Omental fat pad (tissue), 4 donors: ENCODE measurements at places on chromosomes 7 and 10. TPM values are rescaled to one million over a fixed set of nuclear protein-coding genes. Genes with fewer than 3 reads are reported as not detected.

- DNase-seq = peak; percentile 63
Observed at GRCh38 chr10:79221110-79222051, 125.9 kb upstream of the PPIF start.

GRCh38 chr10:90032519-90032918 is 331.1 kb downstream of the KIF20B start:
- DNase-seq = no peak

DNA sequence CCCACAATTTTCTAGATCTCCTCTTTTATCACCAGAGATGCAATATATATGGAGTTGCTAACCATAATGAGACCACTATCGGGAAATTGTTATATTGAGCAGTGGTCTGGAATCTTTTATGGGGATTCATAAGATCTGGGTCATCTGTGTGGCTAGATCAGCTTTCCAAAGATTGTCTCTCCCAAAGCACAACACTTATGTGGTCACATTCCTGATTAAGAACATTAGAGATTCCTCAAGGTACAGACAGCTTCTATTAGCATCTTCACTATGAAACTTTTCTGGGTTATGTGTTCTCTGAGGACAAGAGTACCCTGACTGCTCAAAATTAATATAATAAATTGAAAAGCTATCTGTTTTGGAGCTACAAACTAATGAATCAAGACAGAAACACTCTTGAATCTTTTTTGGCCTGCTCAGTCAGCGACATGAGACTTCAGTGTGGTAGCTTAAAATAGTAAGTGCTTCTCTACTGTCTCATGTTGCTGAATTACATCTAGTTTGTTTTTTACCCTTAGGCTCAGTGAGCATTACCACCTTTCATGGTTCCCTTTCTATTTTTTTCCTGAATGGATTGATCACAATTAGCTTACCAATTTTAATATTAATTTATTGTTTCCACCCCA is 42.6 kb upstream of the STRIP2 start:
- DNase-seq = no peak

DNA sequence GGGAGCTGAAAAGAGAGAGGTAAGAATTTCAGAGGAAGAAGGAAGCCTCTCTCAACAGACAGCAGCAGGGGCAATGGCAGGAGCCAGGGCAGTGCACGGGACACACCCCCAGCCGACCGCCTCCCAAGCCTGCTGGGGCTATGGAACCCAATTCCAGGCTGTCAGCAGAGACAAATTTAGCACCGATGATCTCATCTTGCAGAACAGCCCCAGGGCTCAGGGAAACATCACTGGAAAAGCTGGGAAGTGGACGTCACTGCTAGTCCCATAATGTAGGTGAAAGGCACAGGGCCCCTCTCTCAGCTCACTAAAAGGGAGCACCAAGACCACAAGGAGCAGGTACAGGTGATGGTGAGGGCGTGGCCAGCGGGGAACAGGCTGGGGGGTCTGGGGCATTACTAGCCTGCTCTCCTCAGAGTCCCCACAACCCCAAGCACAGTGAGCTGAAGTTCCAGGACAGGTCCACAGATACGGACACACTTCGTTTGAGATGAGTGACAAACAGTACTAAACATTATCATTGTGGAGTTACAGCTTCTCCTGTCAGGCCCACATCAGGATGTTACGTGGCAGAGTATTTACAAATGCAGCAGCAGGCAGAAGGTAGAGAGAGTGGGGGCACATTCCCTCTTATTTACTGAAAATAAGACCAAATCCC is 103.7 kb downstream of the PLXNA4 start:
- no peak for DNase-seq

SPDYE1 gene
- total RNA-seq = not detected

FAM180A gene
- total RNA-seq = 3.6 TPM

DNA sequence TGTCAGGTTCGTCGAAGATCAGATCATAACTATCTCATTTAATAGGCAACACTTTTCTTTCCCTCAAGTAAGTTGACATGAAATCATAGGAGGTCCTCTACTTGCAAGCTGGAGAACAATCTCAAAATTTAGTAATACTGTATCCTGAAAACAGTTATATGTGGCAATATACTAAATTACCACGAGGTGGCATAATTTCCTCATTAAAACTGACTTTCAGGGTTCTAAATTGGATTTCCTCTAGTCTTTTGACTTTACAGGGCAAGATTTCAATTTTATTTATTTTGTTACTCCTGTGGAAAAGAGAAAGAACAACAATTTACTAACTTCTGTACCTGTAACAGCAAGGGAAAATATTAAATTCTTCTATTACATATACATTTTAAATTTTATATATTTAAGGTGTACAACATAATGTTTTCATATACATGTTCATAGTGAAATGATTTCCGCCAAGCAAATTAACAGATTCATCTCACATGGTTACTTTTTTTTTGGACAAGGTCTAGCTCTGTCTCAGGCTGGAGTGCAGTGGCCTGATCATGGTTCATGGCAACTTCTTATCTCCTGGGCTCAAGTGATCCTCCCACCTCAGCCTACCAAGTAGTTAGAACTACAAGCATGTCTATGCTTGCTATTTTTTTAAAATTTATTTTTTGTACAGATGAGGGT is 53.4 kb upstream of the CYP2C18 start:
- no peak for DNase-seq

- no peak for DNase-seq
Observed at GRCh38 chr10:70935631-70936030, 47.3 kb upstream of the PCBD1 start.

- DNase-seq = no peak
Observed at GRCh38 chr7:112414855-112415490, 35.3 kb upstream of the IFRD1 start.

- no peak for DNase-seq
Observed at GRCh38 chr7:8613191-8613590, 179.8 kb downstream of the NXPH1 start.

GRCh38 chr10:107442035-107442505 is 277.6 kb upstream of the SORCS1 start:
- DNase-seq = no peak

ASZ1 gene
- total RNA-seq = not detected

GRCh38 chr7:24877790-24878311 is 102.1 kb downstream of the OSBPL3 start:
- DNase-seq = no peak

DNA sequence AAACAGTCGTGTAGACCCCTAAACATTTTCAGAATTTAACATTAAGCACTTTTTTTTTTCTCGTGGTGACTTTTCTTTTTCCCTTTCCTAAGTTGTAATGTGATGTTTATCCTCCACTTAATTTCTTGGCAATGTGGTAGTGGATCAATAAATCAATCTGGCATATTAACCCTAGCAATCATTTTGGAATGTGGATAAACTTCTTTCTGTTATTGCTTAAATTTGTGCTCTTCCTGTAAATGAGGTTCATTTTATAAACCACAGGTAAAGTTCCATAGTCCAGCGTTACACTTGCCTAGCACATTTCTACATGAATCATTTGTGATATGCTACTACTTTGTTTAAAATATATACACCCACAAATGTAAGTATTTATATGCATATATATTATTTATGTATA is 247.4 kb upstream of the ETV1 start:
- no peak for DNase-seq

GRCh38 chr7:17991866-17992648 is 35.6 kb downstream of the PRPS1L1 start:
- no peak for DNase-seq

OR2A42 gene
- not detected for total RNA-seq

DNA sequence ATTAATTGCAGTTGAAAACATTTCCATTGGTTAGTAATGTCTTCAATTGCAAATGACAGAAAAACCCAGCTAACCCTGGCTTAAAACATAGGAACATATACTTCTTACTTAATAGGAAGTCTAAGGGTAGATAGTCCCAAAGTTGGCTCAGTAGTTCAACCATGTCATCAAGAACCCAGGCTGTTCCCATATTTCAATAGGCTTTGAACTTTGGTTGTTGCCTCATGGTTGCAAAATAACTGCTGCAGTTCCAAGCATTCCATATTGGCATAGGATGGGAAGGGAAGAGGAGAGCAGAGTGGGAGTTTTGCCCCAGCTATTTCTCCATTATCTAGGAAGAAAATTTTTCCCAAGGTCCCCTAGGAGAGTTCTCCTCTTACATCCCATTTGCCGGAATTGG is 81.4 kb upstream of the EEPD1 start:
- DNase-seq = no peak

GRCh38 chr7:37212556-37212955 is 236.1 kb downstream of the ELMO1 start:
- DNase-seq = no peak

- no peak for DNase-seq
Observed at GRCh38 chr10:87092861-87093631, 1.6 kb downstream of the GLUD1 start.

- peak; percentile 52 for DNase-seq
Observed at GRCh38 chr7:873367-874002, 2.9 kb upstream of the GET4 start.

- DNase-seq = no peak
Observed at GRCh38 chr10:72173619-72174296, 42.1 kb upstream of the ANAPC16 start.

GRCh38 chr7:114919587-114919986 is 2.3 kb upstream of the MDFIC start:
- no peak for DNase-seq

DNA sequence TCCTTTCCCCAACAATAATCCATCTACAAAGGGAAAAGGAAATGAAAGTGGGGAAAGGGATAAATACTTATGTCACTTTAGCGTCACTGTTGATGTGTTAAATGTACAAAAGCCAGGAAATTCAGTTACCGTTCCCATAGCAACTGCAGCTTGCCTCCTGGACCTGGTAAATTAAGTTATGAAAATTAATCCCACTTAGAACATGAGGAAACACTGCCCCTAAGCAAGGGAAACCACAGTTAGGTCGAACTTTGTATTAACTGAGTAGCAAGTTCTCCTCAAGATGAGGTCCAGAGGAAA is 338.2 kb upstream of the AOAH start:
- no peak for DNase-seq

GRCh38 chr10:5654218-5654755 is 12.1 kb downstream of the ASB13 start:
- no peak for DNase-seq

CALN1 gene
- not detected for total RNA-seq

GRCh38 chr7:41787651-41788350 is 84.9 kb upstream of the INHBA start:
- no peak for DNase-seq

DNA sequence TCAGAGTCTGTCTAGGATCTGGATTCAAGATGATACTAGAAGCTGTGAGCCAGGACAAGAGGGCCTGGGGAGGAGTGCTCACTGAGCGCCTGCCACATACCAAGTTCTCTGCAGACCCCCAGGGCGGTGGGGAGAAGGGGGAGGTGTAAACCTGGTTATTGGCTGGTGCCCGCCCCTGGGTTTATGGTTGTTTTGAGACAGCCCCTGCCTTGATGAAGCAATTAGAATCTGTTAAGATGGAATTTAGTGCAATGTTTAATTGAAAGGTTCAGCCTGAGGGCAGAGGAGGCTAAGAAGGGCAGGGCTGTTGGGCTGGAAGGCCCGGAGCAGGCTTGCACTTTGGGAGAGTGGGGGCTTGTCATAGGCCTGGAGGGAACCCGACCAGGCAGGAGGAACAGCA is 42.7 kb downstream of the PRF1 start:
- DNase-seq = no peak

GRCh38 chr7:131090886-131091692 is 236.6 kb upstream of the MKLN1 start:
- DNase-seq = no peak

DNA sequence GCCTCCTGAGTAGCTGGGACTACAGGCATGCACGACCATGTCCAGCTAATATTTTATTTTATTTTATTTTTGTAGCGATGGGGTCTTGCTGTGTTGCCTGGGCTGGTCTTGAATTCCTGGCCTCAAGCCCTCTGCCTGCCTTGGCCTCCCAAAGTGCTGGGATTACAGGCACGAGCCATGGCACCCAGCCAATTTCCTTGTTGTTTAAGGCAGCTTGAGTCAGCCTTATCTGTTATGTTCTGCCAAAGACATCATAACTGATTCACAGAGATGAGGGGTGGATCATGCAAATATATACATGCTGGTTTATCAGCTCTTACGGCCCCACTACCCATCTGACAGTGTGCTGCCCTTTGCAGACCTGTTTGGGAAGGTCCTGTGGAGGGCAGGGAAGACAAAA is 826.7 kb downstream of the TYW1 start:
- DNase-seq = no peak

ACADSB gene
- total RNA-seq = 17.2 TPM

SNX10 gene
- 29.2 TPM for total RNA-seq

DNA sequence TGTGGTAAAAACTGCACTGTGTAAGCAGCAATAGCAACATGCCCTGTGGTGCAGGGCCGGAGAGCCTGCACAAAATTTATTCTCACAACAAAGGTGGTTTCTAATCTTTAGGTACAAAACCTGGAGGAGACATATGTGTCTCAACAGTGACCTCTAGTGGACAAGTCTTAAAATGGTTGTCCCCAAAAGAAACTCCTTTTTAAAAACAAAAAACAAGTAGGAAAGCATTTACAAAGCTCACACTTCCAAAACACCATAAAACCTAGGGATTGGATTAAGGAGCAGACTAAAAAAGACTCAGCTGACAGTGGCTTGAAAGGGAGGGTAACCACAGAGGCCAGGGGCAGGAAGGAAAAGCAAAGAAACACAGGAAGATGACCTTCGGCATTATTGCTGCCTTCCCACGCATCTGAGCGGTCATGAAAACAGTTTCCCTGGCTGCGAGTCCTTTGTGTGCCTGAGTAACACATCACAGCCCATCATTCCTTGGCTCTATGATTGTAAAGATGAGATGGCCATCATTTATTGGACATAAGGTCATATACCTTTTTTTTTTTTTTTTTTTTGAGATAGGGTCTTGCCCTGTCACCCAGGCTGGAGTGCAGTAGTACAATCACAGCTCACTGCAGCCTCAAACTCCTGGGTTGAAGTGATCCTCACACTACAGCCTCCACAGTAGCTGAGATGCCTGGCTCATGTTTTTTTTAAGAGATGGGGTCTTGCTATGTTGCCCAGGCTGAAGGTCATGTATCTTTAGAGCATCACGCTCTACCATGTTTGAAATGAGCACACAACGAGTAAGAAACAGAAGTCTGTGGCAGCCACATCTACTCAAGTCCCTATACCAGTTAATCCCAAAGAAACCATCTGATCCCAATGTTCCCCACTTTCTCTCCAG is 39.5 kb downstream of the RSU1 start:
- no peak for DNase-seq

- DNase-seq = no peak
Observed at GRCh38 chr10:86255405-86256251, 111.0 kb downstream of the GRID1 start.

TMEM273 gene
- total RNA-seq = 46.1 TPM

GRCh38 chr7:23261843-23262452 is 15.4 kb downstream of the GPNMB start:
- no peak for DNase-seq
